ENCODE measurements at places on chromosomes 2 and 18.

DNA sequence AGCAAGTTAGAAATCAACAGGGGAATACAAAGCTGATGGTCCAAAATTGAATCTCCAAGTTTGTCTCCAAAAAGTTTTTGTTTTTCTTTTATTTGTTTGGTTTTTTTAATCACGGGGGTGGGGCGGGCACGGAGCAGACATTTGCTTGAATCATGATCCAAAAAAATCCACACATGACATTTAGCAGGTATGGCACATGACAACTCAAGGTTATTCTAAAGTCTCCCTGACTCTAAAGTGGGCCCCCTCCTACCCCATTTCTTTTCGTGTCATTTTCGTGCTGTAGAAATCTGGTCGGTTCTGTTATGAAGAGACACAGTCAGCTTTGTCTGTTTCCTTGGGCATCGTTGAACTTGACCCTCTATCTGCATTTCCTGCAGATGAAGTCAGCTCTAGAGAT is 14.6 kb downstream of the RNU4ATAC start:
- DNase-seq: no peak

- DNase-seq: no peak
Observed at GRCh38 chr18:68740966-68741365, 26.1 kb upstream of the TMX3 start.

DNA sequence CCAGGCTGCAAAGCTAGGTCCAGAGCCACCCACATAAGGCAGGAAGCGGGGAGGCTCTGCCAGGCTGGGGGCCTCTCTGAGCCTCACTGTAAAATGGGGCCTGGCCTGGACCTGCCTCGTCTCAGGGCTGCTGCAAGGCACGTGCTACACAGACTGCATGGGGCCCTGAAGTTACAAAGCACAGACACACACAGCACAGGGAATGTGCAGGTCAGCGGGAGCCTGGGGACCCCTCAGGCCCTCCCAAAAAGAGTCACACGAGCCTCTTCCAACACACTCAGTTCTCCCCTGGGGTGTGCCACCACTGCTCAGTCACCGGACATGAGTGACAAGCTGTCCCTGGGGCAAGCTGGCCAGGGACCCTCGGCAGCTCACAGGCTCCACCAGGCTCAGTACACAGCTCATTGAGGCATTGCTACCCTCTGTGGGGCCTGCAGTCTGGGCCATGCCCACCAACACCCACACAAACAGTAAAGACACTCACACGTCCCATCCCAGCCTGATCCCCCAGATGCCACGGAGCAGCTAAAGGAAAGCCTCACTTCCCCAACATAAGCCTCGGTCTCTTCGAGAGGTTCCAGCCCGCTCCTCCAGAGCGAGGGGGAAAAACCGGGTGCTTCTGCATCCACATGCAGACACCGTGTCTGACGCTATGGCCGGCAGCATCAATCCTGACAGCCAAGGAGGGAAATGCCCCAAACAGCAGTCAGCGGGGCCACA is 33.7 kb downstream of the BOK start:
- DNase-seq: no peak

- DNase-seq: no peak
Observed at GRCh38 chr2:41197781-41198180, 745.9 kb upstream of the SLC8A1 start.

DNA sequence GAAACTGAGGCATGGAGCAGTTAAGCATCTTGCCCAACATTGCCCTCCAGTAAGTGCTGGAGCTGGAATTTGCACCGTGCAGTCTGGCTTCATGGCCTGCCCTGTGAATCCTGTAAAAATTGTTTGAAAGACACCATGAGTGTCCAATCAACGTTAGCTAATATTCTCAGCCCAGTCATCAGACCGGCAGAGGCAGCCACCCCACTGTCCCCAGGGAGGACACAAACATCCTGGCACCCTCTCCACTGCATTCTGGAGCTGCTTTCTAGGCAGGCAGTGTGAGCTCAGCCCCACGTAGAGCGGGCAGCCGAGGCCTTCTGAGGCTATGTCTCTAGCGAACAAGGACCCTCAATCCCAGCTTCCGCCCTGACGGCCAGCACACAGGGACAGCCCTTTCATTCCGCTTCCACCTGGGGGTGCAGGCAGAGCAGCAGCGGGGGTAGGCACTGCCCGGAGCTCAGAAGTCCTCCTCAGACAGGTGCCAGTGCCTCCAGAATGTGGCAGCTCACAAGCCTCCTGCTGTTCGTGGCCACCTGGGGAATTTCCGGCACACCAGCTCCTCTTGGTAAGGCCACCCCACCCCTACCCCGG is 1.3 kb downstream of the PROC start:
- no peak for DNase-seq

- no peak for DNase-seq
Observed at GRCh38 chr18:47110492-47111274, 39.6 kb downstream of the HDHD2 start.

- no peak for DNase-seq
Observed at GRCh38 chr2:21763501-21763900, 639.7 kb downstream of the TDRD15 start.

- no peak for DNase-seq
Observed at GRCh38 chr2:63218800-63219526, 168.3 kb downstream of the OTX1 start.

- DNase-seq: no peak
Observed at GRCh38 chr2:235218486-235218907, 266.7 kb downstream of the SH3BP4 start.

DNA sequence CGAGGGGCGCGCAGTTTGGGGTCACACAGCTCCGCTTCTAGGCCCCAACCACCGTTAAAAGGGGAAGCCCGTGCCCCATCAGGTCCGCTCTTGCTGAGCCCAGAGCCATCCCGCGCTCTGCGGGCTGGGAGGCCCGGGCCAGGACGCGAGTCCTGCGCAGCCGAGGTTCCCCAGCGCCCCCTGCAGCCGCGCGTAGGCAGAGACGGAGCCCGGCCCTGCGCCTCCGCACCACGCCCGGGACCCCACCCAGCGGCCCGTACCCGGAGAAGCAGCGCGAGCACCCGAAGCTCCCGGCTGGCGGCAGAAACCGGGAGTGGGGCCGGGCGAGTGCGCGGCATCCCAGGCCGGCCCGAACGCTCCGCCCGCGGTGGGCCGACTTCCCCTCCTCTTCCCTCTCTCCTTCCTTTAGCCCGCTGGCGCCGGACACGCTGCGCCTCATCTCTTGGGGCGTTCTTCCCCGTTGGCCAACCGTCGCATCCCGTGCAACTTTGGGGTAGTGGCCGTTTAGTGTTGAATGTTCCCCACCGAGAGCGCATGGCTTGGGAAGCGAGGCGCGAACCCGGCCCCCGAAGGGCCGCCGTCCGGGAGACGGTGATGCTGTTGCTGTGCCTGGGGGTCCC is at the start of gene ITGA4:
TSS of gene ITGA4 (plus strand) at position 266 of the 620 bp plus-strand sequence. CDS start at position 535, 269 bp downstream.
- DNase-seq: peak; percentile 82

DNA sequence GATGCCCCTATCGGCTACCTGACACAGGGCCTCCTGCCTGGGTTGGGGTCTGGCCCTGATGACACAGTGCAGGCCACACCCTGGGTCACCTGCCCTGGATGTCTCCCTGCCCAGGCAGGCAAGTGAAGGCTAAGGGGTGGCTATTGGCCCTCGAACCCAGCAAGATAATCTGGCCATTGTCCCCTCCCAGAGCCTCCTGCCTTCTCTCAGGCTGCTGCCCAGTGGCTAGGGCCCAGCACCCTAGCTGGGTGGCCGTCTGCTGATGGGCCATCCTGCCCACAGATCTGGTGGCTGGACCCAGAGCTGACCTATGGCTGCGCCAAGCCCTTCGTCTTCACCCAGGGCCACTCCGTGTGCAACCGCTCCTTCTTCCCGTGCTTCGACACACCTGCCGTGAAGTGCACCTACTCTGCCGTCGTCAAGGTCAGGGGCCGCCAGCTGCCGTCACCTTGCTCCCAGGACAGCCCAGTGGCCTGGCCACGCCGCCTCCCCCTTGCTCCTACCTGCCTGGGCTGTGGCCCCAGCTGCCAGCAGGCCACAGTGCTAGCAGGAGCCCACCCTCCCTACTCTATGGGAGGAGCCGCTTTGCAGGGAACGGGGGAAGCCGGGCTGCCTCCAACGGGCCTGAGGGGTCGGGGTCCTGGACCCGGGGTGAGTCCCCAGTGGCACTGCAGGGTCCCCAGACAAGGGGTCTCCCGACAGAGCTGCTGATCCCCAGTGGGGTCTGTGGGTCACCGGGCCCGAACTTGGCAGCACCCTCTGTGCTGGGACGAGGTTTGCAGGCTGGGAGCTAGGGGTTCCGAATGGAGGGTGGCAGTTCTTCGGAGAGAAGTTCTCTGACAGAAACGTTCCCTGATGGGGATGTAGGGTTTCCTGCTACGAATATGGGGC is 4.1 kb downstream of the RNPEPL1 start:
- no peak for DNase-seq

DNA sequence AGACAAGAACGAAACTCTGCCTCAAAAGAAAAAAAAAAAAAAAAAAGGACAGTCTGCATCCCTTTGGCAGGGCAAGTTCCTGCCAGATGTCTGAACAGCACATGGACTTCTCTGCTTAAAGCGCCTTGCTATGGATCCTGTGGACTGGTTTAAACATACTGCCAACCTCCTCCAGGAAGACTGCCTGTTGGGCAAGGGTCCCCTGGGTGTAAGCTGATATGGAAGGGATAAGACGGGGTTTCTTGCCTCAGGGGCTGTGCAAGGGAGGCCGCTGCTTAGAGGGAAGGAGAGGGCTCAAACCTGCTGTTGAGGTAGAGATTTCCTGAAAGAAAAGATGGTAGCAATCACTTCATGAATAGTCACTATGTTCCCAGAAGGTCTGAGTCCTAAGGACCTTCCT is 22.2 kb downstream of the SKA1 start:
- DNase-seq: no peak

GRCh38 chr18:63883617-63884016 is 3.9 kb upstream of the SERPINB2 start:
- DNase-seq: no peak

GRCh38 chr2:30820381-30821055 is 13.3 kb upstream of the CAPN13 start:
- DNase-seq: no peak

- DNase-seq: no peak
Observed at GRCh38 chr2:111704246-111704645, 179.7 kb downstream of the ANAPC1 start.

- DNase-seq: no peak
Observed at GRCh38 chr2:178441426-178441825, 9.5 kb downstream of the PRKRA start.

GRCh38 chr2:235026649-235027557 is 75.1 kb downstream of the SH3BP4 start:
- no peak for DNase-seq

GRCh38 chr2:226380679-226381078 is 418.9 kb downstream of the IRS1 start:
- no peak for DNase-seq

GRCh38 chr2:8116661-8117060 is 565.2 kb upstream of the ID2 start:
- DNase-seq: no peak

- no peak for DNase-seq
Observed at GRCh38 chr2:186629250-186629996, 39.6 kb downstream of the ITGAV start.

DNA sequence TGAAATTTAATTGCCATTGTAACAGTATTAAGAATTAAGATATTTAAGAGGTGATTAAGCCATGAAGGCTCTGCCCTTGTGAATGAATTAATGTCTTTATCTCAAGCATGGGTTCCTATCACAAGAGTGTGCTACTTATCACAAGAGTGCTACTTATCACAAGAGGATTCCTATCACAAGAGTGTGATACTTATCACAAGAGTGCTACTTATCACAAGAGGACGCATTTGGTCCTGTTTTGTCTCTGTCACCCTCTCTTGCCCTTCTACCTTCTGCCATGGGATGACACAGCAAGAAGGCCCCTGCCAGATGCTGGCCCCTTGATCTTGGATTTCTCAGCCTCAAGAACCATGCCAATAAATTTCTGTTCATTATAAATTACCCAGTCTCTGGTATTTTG is 13.2 kb upstream of the COL5A2 start:
- DNase-seq: no peak

GRCh38 chr18:10249270-10249669 is 205.2 kb upstream of the APCDD1 start:
- no peak for DNase-seq

DNA sequence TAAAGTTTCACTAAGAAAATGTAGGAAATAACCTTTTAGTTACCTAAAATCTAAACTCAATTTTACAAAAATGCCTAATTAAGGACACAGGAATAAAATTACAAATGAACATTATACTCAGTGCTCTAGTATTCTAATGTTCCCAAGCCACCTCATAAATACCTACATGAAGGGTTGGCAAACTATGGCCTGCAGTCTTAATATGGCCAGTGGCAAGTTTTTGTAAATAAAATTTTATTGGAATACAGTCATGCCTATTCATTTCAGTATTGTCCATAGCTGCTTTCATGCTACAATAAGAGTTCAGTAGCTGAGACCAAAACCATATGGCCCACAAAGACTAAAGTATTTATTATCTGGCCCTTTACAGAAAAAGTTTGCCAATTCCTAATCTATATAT is 53.8 kb downstream of the SS18 start:
- no peak for DNase-seq

DNA sequence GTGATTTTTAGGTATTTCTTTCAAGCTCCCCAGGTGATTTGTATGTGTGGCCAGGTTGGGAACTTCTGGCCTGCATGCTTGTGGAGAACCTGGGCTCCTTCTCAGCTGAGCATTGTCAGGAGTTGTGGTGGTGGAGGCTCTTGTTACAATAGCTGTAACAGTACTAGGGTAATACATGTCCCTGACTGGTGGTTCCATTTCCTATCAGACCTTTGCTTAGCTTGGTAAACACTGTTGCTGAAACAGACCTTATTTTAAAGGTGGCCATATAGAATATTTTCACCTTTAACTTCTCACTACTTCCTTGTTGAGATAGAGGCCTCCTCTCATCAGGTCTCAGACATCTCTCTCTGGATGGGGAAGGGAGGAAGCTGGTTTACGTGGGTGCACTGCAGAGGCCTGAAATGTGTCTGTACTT is 79.2 kb downstream of the SETBP1 start:
- no peak for DNase-seq

DNA sequence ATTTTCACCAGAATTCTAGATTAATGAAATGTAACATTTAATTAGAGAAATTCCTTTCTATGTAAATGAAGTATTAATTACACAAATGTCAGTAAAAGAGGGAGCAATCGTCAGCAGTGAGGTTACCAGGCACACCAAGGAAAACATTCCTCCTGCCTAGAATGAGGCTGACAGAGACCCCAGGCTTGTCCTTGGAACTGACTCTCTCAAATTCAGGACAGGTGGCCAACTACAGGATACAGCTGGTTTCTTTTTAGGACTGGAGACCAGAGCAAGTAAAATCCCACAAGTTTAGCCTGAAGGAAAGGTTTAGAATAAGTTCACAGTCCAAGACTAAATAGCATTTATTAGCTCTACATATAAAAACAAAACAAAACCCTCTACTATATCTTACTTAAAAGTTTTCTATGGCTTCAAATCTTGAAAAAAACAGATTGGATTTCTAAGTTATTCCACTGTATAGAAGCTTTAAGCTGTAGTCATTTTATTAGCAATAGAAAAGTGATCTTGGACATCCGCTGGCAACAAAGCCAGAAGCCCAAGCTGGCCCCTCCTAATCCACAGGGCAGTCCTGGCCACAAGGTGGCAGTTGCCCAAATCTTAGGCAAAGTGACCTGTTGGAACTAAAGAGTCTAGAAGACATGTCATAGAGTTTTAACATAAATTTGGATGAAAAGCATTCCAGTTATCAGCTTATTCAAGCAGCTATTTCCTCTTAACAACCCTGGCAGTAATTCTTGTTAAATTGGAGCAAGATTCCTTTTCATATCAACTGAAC is 81.0 kb downstream of the SP3 start:
- DNase-seq: no peak

All from activated CD4-positive, CD25-positive, alpha-beta regulatory T cell (primary cell).